ENCODE measurements at places on chromosomes 1 and 21.
A peak's percentile ranks its signal among the peaks of the same experiment; 100 is the strongest.

DNA sequence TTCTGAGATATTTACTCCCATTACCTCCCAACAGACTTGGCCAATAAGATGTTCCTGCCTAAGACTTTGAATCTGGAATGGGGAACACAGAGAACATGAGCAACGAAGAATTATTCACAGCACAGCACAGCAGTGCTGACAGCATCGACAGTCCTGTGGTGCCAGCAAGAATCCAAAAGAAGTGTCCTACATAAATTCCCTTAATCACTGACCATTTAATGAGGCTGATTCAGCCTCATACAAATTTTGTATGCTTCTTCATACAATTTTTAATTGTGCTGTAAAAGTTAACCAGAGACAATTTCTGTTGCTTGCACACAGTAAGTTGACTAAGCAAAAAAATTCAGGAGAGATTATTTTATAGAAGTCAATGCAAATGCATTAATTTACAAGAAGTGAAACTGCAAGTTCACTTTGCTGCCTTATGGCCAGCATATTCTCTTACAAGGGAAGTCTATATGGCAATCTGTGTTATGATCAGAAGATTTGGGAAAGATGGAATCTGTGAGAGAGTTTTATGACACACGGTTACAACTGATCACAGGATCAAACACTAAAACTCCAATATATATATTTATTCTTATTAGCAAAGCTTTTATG lies 855.9 kb downstream of the LTN1 start:
- DNase-seq = no peak

DNA sequence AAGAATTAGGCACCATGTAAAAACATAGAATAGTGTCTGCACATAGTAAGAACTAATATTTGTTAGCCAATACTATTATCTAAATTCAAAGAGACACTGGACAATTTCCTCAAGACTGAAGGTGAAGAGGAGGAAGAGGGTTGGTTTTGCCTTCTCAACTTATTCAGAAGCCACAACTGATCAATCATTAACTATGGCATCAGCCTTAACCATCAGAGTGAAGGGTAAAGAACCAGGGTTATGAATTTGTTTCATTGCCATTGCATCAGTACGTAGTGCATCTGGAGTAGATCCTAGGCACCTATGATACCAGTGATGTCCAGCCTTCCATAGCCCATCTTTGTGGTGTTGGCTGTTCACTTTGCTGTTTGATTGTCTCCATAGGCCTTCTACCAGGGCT lies 421.7 kb upstream of the DEPDC1 start:
- DNase-seq = no peak

DNA sequence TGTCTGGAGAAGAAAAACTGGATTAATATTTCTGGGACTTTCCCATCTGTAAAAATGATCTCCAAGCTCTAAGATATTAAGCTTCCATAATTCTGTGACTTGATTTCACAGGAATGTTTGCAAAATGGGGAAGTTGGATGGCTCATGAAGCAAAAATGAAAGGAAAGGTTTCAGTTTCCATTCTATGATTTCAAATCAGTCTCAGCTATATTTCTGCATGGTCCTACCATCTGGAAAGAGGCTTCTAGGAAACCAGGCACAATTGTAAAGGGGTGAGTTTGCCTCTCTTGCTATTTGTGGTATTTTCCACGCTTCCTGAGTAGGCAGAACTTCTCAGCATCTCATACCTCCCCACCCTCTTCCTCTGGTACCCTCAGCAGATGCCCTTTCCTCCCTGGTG lies 22.4 kb upstream of the ACTN2 start:
- DNase-seq = no peak

GRCh38 chr1:186207391-186208085 lies 167.5 kb downstream of the TPR start:
- DNase-seq = no peak

DNA sequence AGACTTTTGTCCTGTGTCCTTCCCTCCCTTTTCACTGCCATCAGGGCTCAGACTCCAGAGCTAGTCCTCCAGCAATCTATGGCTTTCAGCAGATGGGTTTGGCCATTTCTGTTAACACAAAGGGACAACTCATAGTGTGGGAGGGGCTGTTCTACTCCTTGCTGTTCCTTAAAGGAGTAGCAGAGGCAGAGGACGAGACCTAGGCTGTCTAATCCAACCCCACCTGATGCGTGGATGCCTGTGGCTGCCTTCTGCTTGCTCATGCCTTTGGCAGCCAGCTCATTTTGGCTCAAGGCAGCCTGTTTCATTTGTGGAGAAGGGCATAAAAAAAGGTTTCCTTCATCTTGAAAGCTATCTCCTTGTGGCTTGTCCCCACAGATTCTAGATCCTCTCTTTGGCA lies 27.0 kb downstream of the MFSD2A start:
- DNase-seq = no peak

DNA sequence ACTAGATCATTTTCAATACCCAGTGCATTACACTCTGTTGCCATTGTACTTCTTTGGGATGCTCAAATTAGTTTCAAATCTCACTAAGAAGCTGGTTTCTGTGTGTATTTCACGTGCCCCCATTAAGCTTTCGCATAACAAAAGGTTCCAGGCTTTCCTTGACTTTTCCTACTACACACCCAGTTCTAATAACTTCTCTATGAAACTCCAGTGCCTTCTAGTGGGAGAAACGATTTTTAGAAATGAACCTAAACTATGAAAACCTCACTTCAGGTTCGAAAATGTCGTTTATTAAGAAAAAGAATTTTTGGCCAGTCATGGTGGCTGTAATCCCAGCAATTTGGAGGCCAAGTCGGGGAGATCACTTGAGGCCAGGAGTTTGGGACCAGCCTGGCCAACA lies 2.8 kb downstream of the CFHR4 start:
- no peak for DNase-seq

DNA sequence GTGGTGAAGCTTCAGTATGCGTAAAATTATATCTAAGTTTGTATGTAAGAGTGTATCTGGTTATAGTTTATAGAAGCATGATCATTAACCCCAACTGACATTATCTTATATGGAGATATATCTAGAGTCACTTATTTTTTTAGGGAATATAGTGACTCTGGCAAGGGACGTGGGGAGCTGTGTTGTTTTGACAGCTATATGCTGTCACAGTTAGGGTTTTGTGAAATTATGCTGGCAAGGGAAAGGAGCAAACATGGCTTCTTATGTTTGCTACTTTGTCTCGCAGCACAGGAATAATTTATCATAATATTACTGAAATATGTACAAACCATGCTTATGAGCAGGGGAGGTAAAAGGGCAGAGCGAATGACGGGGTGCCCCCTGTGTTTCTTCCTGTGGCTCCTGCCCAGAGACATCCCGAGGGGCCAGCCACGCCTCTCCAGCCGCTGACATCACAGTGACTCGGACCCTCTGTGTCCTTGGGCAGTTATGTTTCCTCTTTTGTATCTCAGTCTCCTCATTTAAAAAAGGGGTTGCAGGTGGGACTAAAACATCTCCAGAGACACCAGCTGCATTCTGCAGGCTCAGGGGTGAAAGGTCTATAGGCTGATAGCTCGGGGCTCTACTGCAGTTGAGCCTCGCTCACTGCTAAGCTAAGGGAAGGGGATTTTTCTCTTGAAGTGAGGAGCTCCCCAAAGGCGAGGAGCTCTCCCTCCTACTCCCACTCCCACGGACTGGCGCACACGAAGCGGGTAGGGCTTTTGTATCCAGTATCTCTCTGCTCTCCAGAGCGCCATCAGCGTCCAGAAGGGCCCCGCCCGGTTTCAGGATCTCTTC lies 14.9 kb downstream of the A3GALT2 start:
- DNase-seq = no peak

DNA sequence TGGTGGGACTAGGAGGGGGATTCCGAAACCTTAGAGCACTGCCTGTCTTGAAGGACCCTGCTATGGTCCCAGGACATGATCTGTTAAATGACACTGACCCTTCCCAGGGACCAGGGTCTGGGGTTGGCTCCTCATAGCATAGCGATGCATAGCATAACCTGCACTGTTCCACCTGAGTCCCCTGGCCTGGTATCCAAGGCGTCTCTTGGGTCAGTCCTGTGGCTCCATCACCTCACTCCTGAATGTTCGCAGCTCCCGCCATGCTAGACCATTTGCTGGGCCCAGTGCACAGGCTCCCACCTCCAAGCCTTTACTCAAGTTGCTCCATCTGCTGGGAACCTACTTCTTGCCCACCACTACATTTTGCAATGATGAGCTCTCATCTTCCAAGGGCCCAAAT lies 39.0 kb upstream of the MAGOH start:
- DNase-seq = no peak

- no peak for DNase-seq
Measured at GRCh38 chr21:38878379-38879179, 72.8 kb downstream of the ETS2 start.

DNA sequence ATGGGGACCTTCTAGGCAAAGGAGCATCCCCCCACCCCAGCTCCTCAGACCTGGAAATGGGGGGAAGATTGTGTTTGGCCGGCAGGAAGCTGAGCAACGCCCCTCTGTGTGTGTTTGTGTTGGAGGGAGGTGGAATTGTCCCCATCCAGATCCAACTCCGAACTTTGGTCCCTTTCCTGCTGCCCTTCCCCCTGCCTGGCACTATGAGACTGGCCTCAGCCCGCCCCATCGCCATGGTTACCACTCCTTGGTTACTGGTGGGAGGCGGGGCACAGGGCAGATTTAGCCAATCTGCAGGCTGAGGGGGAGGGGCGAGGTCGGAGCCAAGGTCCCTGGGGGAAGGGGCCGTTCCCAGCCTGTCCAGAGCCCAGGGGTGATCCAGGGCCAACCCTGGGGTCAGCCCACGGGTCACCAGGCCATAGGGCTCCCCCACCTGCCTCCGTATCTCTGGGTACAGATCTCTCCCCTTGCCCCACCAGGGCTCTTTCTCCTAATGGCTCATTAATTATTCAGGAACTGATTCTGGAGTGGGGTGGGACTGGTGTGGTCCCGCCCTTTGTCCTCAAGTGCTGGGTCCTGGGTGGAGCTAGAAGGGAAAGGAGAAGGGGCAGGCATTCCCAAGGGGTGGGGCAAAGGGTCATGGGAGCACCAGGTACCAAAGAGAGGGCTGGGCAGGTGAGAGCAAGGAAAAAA lies 15.2 kb downstream of the PTPRF start:
- DNase-seq = peak; percentile 48

- DNase-seq = no peak
Measured at GRCh38 chr1:7463526-7463925, 307.6 kb upstream of the VAMP3 start.

GRCh38 chr1:92538048-92538412 lies 51.3 kb upstream of the GFI1 start:
- no peak for DNase-seq

DNA sequence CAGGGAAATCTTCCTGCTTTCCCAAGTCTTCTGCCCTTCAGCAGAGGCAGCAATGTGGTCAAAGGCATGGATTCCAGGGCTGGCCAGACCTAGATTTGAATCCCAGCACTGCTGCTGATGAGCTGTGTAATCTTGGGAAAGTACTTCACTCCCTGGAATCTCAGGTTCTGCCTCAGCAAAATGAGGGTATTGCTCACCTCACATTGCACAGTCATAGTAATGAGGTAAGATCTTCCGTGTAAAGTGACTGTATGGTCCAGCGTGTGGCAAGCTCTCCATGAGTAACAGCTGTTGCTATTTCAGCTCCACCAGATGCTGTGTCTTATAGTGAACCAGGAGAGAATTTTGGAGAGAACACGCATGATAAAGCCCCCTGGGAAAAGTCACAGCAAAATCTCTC lies 56.1 kb upstream of the F3 start:
- DNase-seq = no peak

- DNase-seq = no peak
Measured at GRCh38 chr1:7234471-7234755, 449.2 kb downstream of the CAMTA1 start.

- no peak for DNase-seq
Measured at GRCh38 chr21:25039461-25040380, 567.6 kb downstream of the MRPL39 start.

DNA sequence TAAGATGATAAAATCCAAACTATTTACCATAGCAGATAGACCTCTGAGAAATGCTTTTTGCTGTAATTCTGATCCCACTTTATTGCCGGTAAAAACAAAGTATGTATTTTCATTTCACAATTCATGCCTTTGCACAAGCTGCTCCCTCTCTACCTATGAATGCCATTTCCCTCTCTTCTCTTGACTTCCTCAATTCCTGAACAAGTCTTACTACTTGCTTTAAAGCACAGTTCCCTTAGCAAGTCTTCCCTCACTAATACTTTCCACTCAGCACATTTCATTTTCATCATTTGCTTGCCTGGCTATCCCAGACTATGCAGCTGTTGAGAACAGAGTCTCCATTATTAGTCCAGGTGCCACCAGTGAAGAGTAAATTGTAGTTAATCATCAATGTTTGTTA lies 13.8 kb downstream of the GPATCH2 start:
- DNase-seq = no peak

DNA sequence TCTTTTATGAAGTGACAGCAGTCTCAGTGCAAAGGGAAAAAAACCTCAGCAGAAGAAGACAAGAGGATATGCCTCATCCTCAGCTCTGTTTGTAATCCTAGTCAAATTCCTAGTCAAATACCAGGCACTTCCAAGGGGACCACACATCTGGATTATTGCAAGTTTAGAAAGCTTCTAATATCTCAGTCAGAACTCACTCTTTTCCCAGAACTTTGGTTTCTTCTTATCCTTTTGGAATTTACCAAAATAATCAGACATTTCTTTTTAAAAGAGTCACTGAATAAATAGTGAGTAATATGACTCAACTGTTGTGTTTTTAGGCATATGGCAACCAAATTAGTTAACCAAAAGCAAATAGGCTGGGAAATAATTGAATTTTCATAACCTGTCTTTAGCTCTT lies 47.8 kb downstream of the PRRX1 start:
- DNase-seq = no peak

GRCh38 chr1:18145851-18146618 lies 38.4 kb downstream of the IGSF21 start:
- no peak for DNase-seq

- no peak for DNase-seq
Measured at GRCh38 chr1:57017717-57018116, 51.9 kb upstream of the C8B start.

- DNase-seq = no peak
Measured at GRCh38 chr1:195495720-195496635, 1112.3 kb downstream of the KCNT2 start.

- DNase-seq = no peak
Measured at GRCh38 chr1:109626682-109627408, 7.2 kb downstream of the AMPD2 start.

DNA sequence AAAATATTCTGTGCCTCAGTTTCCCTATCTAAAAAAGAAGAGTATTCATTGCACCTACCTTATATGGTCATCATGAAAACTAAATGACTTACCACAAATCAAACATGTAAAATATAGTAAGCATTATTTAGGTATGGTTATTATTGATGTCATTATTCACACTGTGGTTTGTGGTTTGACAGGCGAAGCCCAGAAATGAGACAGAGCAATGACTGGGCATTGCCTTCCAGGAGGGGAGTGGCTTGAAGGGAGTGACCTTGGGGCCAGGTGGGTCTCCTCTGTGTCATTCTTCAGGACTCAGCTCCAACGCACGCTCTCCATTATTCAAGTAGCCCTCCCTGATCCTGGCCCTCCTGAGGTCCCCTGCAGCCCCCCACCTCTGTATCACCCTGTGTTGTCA lies 133.7 kb downstream of the DMRTA2 start:
- DNase-seq = no peak

DNA sequence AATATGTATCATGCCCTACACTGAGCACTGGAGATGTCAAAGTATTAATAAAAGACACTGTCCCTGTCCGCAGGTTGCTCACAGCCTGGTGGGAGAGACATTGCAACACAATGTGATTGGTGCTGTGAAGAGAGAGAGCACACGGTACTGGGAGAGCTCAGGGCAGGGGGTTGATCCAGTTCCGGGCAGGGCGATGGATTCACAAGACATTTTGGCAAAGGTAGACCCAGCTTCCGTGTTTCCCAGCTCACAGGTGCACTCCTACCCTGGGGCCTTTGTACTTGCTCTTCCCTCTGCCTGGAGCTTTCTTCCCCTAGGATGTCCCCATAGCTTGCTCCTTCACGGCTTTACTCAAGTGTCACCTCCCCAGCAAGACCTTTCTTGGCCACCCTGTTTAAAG lies 1.4 kb downstream of the PLA2G5 start:
- DNase-seq = no peak

All from right hindlimb (tissue), 1 donor.